ENCODE measurements at places on chromosomes 7 and 10.

DNA sequence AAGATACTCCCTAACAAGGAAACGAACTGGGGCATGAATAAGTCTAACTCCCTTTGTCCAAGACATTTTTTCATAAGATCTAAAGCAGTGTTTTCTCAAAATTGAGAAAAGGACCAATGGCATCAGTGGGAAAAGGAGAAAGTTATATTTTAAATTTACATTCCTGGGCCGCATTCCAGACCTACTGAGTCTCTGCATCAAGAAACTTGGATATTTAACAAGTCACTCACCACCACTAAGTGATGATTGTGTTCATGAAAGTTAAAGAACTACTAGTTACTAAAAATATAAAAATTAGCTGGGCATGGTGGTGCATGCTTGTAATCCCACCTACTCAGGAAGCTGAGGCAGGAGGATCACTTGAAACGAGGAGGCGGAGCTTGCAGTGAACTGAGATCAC is 149.6 kb upstream of the MEOX2 start:
- no peak for DNase-seq

DNA sequence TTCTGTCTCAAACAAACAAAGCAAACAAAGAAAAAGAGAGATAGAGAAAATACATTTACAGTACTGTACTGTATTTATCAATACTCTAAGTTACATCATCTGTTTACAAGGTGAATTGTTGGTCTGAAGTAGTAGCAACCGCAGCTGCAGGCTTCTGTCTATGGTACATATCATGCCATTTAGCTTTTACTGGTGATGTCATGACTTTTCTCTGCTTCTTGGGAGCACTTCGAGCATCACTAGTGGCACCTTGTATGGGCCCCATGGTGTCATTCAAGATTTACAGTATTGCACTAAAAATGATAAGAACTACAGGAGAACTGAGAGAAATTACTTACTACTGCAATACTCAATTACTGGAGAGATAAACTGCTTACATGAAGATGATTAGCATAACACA is 826.9 kb downstream of the CNTNAP2 start:
- no peak for DNase-seq

- peak; percentile 32 for DNase-seq
Measured at GRCh38 chr7:80940539-80941207, 21.8 kb upstream of the SEMA3C start.

DNA sequence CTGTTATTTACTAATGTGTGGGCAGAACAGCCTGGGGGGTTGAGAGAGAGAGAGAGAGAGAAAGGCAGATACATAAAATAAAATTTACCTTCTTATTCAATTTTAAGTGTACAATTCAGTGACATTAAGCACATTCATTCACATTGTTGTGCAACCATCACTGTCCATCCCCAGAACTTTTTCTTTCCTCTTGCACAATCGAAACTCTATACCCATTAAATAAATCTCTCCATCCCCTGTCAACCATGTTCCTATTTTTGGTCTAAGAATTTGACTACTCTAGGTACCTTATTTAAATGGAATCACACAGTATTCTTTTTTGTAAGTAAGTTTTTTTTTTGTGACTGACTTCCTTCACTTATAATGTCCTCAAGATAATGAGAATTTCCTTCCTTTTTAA is 181.6 kb downstream of the SND1 start:
- DNase-seq: no peak

GRCh38 chr7:121329191-121330052 is 622 bp downstream of the WNT16 start:
- peak; percentile 33 for DNase-seq

DNA sequence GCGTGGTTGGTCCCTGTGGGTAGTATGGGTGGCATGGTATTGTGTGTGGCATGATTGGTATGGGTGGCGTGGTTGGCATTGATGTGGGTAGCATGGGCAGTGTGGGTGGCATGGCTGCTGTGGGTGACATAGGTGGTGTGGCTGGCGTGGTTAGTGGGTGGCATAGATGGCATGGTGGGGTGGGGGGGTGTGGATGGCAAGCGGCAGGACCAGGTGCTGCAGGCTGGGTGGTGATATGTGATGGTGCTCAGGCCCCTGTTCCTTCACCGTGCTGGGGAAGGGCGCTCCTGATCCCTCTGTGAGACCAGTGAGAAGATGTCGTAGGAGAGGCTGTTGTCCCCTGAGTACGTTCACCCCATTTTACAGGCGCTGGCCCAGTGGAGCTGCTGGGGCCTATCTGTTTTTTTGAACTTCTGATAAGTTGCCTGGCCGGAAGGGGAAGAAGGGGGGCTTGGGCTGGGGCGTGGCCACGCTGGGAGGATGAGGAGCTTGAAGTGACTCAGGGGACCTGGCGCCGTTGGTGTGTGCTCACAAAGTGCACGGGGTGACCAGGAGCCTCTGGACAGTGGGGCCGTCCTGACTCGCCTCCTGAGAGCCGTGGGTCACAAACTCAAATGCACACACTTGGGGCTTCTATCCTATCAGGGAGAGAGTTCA is 17.5 kb downstream of the INPP5A start:
- no peak for DNase-seq

DNA sequence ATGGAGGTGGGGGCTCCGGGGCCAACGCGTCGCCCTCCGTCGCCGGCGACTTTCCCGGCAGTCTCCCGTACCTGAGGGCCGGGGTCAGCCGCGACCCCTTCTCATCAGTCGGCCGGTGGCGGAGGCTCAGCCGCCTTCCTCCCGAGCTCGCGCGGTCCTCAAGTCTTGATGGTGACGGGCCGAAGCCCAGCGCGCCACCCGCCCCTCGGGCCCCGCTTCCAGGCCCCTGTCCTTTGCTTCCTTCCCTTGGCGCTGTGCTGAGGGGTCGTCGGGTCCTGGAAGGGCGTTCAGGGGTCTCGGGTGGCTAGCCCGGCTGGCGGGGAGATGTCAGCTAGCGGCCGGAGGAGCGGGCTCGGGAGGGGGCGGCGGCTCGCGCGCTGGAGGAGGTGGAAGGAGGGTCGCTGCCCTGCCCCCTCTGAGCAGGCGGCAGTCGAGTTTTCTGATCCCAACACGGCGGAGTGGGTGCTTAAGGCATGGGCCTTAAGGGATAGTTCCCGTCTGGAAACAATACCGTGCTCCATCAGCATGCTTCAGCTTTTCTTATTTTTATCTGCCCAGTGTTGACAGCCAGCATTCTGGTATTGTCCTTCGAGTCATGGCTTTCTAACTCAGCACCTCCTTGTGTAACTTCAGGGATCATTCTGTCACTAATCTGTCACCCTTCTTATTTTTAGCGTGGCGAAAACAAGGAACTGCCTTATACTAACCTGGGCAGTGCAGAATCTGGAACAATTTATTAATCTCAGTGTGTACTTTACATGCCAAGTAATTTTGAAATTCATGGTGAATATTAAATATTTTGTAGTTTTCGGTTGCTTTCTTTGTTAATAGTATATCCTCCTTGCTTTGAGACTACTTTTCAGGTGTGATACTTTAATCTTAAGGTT is 748 bp downstream of the PHTF2 start:
- peak; percentile 39 for DNase-seq

DNA sequence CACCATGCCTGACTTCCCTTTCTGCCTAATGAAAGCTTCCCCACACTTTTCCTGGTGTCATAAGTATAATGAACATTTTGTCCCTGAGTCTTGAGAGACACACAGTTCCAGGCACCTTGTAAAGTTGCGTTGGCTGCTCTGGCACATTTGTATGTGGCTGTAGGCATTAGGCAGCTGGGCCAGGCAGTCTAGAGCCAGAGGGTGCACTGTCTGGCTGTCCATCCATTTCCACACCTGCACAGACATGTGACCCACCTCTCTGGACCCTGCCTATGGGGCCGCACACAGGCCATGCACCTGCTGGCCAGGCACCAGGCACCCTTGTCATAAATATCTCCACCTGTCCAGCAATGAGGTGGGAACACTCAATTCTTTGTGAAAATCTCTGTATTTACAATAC is 54.7 kb upstream of the ANTXRL start:
- no peak for DNase-seq

GRCh38 chr7:47783456-47784223 is 164.6 kb downstream of the PKD1L1 start:
- DNase-seq: peak; percentile 98

- peak; percentile 77 for DNase-seq
Measured at GRCh38 chr10:110664483-110665420, 20.6 kb downstream of the RBM20 start.

GRCh38 chr7:78720066-78720465 is 733.4 kb downstream of the MAGI2 start:
- no peak for DNase-seq

GRCh38 chr7:78585980-78586379 is 787.4 kb downstream of the PHTF2 start:
- DNase-seq: no peak

DNA sequence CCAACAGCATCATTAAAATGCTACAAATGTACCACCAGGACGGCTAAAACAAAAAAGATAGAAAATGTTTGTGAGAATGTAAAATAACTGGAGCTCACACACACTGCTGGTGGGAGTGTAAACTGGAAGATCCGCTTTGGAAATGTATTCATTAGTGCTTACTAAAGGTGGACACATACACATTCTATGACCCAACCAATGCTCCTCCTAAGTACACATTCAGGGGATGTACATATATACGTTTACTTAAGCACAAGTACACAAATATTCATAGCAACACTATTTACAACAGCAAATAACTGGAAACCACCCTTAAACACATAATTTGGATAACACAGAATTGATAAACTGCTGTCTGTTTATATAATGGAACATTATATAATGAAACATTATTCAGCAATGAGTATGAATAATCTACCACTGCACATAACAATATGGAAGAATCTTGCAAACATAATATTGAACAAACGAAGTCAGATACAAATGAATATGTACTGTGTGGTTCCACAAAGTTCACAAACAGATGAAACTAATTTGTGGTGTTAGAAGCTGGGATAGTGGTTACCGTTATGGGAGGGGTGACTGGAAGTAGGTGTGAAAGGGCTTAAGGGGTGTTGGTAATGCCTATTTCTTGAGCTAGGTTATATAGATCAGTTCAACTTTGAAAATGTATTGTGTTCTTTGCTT is 52.1 kb downstream of the STRA8 start:
- DNase-seq: no peak

Measured in RPMI7951 (cell line).